ENCODE measurements at places on chromosomes 4 and X.

DNA sequence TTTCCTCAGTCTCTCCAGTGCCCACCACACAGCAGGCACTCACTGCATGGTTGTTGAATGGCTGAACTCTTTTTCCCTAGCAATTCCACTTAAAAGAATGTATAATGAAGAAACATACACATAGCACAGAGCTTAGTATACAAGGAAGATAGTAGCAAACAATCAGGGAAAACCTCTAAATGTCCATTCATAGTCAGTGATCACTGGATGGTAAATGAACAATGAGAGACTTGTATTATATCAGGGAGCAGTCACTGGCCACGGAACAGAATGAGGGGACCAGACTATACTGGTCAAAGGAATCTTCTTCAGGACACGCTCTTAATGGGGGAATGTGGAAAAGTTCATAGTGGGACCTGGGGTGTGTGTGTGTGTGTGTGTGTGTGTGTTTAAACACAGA lies 43.6 kb upstream of the FAM156A start:
- DNase-seq, result no peak

GRCh38 chr4:1081689-1082040 lies 31.7 kb downstream of the RNF212 start:
- peak; percentile 29 for DNase-seq

DNA sequence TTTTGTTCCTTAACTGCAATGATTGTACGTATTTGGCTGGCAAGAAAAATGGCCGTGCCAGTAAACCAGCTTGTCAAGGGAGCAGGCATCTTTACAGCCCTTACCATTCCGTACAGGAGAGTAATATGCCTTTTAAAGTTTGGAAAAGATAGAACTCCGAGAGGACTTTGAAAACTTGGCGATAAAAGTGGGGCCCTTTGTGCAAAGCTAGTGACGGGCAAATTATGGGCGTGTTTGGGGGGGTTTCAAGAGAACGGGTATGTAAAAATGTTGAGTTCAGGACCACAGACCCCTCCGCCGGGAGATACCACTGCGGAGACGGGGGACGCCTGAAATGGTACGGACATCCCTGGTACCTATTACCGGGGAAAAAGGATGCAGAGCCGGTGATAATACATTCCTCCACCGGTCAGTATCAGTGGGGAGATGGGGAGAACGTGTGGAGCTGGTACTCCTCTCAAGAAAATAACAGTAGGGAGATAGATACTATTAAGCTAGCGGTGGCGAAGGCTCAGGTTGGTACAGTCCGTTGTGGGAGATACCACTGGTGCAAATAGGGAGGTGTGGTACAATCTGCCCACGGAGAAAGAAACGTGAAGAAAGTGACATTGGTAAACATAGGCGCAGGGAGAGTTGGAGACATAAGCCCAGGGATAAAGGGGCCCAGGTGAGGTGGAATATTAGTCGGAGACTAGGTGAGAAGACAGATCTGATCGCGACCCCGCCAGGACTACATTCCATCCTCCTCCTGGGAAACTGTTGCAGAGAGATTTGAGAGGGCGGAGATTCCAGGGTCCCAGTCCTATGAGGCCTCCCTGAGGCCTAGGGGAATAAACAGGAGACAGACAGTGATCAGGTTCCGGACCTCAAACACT lies 14.5 kb downstream of the SPACA5 start:
- DNase-seq, result peak; percentile 67

DNA sequence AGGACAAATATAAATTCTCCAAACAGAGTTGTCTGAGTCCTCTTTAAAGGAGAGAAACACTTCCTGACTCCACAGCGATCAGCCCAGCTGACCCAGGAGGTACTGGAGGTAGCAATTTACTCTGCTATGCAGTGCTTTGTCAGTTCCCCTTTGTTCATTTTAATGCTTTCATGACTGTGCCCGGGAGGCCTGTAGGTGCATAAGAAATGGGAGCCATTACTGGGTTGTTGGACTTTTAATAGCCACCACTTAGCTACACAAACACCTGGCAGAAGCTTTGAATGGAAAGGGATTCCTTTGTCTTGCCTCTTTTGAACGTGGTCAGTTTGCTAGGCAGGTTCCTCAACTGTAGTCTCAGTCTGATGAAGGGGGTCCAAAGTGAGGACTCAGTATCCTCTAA lies 59.0 kb upstream of the AFF2 start:
- no peak for DNase-seq

- no peak for DNase-seq
Observed at GRCh38 chrX:49058794-49059193, at the start of gene CCDC120. Gene CCDC120 (plus strand): TSS chrX:49058999. CDS start chrX:49062042, 3,043 bp downstream.

DNA sequence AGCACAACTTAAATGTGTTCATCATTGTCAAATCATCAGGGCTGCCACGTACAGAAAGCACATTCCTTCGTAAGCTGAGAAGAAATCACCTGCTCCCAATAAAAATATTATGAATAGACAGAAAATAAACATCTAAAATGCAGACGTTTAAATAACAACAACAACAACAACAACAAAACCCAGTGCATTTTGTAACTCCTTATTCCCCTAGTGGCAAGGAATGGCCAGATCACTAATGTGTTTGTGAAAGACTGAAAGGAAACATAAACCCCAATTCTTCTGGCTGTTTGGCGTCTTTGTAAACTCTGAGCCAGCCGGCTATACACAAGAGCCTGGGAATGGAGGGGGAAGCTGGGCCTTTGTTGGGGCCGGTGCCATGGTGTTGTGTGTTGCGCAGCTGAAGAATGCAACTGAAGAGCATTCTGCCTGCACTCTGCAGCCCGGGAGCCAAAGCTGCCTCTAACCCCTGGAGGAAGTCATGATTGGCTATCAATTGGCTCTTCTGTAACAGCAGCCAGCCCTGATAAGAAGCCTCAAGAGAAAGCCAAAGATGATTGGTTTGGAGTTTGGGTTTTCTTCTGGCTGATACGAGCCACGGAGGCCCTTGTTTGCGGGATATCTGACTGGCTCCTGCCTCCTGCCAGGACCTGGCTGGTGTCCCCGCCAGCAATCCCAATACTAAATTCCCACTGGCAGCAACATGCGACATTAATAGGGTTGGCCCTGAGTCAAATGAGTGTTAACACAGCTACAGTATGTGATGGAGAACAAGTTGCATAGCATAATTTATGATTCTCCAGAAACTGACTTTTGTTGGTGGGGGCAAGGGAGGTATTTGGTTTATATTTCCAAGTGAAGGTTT lies 89.7 kb upstream of the TFDP3 start:
- no peak for DNase-seq

Data from foreskin fibroblast (primary cell).